ENCODE measurements at places on chromosomes 1 and 21. TPM values are rescaled to one million over a fixed set of nuclear protein-coding genes. Genes with fewer than 3 reads are reported as not detected.

GRCh38 chr1:1001057-1001783 lies 1.3 kb upstream of the HES4 start:
- no peak for DNase-seq

DNA sequence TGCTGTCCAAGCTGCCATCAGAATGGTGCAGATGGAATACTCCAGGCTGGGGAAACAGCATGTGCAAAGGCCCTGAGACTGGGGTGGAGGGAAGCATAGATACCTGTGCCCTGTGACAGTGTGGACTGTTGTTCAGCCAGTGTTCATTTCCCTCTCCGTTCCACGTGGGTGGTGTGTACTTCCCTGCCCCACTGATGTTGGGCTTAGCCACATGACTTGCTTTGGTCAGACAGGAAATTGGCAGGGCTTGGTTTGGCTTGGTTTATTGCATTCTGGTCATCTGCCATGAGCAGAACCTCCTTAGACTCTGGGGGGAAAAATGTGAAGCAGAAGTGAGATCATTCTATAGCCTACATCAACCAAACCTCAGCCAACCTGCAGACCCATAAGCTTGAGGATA lies 102.4 kb upstream of the IGSF21 start:
- no peak for DNase-seq

Gene NHLH1
- total RNA-seq = 0.43 TPM

Gene KCNAB2
- 177 TPM for total RNA-seq

All from naive thymus-derived CD4-positive, alpha-beta T cell (primary cell).